ENCODE measurements at places on chromosomes 3 and 15.

GRCh38 chr3:37041546-37042195 lies 48.4 kb downstream of the MLH1 start:
- peak; percentile 20 for DNase-seq

DNA sequence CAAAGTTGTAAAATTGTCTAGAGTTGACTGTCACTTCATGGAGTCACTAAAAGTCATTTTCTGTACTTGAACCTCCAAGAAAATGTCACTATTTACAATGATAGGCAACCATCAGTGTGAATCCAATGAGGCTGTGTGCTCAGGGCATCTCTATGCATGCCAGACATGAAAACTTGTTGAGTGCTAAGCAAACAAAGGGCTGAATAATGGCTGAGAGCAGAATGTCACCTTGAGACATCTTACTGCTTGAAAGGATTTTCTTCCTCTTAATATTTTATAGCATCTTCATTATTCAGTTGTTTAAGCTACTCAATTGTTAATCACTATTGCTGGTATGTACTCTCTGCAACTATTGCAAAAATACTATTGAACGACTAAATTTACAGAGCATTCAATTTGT lies 184.7 kb downstream of the PLCH1 start:
- no peak for DNase-seq

- DNase-seq = no peak
Measured at GRCh38 chr3:148863814-148864213, 1.3 kb upstream of the CPA3 start.

DNA sequence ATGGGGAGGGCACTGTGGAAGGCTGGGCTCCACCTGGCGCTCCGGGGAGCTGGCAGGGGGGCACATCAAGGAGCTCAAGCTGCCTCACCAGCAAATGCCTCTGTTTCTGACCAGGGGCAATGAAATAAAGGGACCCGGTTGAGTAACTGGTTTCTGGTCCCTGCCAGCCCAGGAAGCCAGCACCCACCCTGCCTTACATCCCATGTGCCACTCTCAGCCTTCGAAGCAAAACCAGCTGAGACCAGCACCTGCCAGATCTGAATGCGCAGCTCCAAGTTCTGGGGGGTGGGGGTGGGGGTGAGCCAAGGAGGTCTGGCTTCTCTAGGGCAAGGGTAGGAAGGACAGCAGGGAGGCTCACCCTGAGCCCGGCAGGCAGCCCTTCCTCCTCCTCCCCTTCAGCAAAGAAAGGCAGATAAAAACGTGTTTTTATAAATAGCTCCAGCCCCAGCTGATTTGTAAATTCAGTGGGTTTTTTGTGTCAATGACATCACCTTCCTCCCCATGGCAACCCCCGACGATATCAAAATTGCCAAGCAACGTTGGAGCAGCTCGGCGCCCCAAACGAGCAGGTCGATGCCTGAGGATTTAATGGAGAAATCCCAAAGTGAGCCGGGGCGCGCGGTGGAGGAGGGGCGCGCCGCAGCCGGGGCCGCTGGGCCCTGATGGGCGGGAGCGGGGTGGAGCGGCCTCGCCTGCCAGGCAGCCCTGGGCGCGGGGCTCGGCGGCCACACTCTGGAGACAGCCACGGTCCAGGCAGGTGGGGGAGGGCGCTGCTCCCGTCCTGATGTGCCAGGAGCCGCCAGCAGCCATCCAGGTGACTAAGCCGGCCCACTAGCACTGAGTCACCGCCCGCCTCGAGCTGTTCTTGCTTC lies at the start of gene PAK6:
Gene PAK6, plus strand, starts transcription at position 532 of the 872 bp plus-strand sequence. CDS start 25,723 bp downstream, outside the sequence.
- DNase-seq = peak; percentile 42

- peak; percentile 61 for DNase-seq
Measured at GRCh38 chr3:14804835-14805780, 13.7 kb upstream of the FGD5 start.

GRCh38 chr3:64668582-64669510 lies 19.0 kb downstream of the ADAMTS9 start:
- DNase-seq = peak; percentile 87

All from dermis blood vessel endothelial cell (primary cell).